Skeletal muscle cell (primary cell): ENCODE measurements at places on chromosomes 3 and 15.

DNA sequence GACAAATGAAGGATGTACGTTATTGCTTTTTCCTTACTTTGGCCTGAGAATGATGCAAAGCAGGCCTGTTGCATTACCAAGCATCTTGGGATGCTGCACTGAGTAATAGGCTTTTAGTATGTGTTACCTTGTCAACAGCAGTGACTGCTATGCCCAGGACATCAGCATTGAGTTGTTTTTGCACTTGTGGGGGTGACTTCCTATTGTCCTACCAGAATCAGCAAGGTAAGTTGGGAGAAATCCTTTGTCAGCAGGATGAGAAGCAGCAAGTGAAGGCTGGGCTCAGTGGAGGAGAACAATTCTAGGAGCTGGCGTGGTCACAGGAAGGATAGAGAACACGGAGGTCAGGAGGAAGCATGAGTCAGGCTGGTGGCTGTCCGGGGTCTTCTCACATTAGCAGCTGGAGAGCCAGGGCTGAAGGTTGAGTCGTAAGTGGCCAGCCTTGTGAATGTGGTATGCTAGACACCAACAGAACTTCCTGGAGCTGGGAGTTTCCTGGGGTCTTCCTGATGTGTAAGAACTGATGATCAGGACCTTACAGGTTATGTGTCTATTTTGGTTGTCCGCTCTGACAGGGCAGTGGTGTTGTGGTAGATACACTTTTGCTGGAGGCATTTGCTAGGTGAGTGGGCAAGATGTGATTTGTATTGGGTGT, 142.7 kb downstream of the FNDC3B start:
- DNase-seq = no peak

DNA sequence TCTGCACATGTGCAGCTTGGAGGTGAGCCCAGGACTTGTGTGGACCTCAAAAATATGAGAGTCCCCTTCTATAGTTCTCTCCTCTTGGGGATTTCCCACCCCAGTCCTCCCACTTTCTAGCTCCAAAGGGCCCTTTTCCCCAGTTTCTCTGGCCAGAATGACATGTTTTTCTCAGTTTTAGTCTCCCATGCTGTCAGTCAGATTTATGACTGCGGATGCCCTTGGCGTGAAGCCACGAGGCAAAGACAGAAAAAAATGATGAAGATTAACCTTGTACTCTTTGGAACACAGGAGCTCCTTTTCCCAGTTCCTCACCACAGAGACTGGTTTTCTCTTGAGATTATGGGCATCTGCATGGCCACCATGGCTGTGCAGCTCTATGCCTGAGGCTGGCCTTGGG, 72.0 kb upstream of the TTBK2 start:
- no peak for DNase-seq

GRCh38 chr3:183172051-183172639, 9.6 kb upstream of the LAMP3 start:
- no peak for DNase-seq

- DNase-seq = no peak
Observed at GRCh38 chr15:72958634-72959033, 93.6 kb upstream of the NEO1 start.

DNA sequence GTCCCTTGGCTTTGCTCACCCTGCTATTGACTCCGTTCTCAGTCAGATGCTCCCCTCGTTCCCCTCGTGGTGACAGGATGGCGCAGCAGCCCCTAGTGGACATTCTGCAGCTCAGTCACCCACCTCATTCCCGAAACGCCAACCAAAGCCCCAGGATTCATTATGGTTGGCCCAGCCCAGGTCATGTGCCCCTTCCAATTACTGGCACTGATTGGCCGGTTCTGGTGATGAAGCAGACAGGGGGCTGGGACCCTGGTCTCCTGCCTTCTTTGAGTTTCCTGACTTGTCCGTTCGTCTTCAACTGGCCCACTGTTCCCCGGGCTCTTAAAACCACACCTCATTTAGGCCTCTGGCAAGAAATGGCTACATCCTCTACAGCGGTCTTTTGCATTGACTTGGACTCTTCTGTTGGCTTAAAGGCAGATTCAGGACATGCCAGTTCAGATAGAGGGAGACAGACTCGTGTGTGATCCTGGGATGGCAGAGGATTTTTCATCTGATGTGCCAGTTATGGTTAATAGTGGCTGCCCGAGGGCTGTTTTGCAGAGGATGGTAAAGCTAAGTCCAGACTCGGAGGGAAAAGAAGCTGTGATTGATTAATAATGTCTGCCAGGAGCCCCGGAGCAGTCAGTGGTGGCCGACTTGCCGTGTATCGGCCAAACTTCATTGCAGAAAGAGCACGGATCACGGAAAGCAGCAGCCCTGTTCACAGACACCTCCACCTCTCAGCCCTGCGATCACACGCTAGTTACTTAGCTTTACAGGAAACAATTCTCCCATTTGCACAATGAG, 37.8 kb downstream of the LSM3 start:
- no peak for DNase-seq

- no peak for DNase-seq
Observed at GRCh38 chr3:108528459-108529252, 18.3 kb upstream of the MYH15 start.

DNA sequence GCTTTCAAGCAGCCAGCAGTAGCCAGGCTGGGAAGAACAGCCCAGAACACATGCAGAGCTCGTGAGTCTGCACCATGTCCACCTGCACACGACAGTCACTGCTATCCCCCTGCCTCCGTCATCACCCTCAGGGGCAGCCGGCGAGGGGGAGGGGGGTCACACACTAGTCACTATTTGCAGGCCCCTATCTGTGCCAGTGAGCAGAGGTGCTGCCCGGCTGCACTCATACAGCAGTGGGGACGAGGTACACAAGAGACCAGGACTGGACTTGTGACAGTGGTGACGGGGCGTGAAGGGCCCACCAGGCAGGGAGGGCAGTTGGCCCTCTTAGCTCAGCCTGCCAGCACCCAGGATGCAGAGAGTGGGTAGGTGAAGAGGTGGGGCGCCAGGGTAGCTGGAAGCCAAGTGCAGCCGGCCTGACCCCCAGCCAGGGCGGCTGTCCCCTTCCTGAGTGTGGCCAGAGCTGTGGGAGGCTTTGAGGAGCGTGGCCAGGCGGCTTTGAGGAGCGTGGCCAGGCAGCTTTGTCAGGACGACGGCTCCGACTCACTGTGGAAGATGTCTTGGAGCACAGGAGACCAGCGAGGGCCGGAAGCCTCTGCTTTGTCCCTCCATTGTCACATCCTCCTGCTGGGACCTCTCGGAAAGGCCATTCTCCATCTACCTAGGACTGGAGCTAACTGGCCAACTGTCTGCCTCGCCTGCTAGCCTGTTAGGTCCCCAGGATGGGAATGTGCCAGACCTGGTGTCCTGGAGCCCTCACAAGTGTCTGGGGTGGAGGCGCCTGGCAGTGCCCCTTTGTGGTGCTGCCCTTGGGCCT, 52.1 kb upstream of the FGD5 start:
- DNase-seq = no peak

- peak; percentile 64 for DNase-seq
Observed at GRCh38 chr15:35540885-35541284, 5.1 kb downstream of the DPH6 start.

GRCh38 chr15:42092398-42093318, 1.7 kb downstream of the PLA2G4D start:
- DNase-seq = no peak

GRCh38 chr3:76673171-76673570, 366.7 kb upstream of the ROBO2 start:
- no peak for DNase-seq

- no peak for DNase-seq
Observed at GRCh38 chr3:13634615-13635014, 85.7 kb downstream of the FBLN2 start.

DNA sequence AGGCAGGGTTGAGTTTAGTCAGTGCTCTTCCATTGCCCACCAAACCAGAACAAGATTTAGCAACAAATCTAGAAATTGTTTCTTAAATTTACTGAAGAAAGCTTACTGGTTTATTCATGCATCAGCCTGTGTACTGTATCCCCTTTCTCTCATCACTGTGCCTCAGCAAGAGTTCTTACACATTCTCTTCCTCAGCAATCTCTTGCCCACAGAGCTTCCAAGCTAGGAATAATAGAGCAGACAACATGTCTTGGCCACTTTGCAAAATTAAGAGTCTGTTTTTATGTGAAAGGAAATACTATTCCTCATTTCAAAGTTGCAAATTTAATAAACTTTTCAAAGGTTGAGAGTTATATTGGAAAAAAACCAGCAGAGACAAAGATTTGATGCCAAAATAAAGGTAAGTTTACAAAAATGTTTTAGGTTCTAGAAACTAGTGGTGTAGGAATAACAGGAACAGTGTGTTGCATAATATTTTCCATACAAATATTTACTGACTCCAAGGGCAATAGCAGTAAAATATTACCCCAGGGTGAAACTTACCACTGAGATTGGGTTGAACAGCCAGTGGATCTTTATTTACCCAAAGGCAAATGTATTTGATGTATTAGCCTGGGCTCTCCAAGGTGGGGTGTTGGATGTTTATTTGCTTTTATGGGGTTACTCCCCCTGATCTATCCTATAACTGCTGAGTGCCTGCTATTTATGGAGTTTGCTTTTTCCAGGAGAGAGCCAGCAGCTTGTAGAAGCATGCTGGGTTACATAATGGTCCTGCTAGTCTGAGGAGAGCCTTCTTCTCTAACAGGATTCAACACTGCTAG, 276.7 kb downstream of the ADAMTSL3 start:
- no peak for DNase-seq

- DNase-seq = peak; percentile 74
Observed at GRCh38 chr15:72785432-72785831, 1.9 kb upstream of the ADPGK start.

- DNase-seq = no peak
Observed at GRCh38 chr15:26037369-26037768, 174.2 kb upstream of the ATP10A start.

DNA sequence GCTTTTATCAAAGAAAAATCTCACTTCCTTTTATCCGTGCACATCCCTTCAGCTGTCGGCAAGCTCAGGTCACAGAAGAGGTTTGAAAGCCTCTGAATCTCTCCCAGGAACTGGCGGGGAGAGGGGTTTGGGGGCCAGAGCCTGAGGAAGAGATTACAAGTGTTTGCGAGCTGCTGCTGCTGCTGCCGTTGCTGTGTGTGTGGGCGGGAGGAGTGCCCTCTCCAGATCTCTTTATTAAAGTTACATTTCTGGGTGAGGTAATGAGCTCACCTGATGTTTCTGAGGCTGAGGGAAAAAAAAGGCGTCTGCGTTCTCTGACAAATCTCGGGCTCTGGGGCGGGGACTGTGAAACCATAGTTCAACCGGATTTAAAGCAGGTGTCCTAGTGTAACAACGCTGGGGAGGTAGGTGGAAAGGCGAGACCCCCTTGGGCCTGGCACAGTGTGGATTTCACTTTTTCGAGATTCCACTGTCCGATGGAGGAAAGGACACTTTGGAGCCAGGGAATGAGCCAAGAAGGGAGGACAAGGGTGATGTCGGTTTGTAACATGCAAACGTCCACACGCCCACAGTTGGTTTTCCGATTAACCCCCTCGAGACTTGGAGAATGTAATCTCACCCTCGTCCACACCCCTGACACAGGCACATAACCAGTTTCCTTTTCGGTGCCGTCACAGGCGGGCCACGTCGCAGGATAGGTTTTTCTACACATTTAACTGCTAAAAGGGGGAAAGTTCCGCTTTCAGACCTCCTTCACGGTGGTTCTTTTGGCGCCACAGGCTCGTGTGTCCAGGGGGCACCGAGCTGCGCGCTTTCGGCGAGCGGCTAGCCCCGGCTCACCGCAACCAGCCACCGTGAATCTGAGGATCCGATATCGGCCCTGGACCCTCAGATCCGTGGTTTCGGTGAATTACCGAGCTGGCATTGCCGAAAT, 2.1 kb downstream of the ALCAM start:
- DNase-seq = no peak

DNA sequence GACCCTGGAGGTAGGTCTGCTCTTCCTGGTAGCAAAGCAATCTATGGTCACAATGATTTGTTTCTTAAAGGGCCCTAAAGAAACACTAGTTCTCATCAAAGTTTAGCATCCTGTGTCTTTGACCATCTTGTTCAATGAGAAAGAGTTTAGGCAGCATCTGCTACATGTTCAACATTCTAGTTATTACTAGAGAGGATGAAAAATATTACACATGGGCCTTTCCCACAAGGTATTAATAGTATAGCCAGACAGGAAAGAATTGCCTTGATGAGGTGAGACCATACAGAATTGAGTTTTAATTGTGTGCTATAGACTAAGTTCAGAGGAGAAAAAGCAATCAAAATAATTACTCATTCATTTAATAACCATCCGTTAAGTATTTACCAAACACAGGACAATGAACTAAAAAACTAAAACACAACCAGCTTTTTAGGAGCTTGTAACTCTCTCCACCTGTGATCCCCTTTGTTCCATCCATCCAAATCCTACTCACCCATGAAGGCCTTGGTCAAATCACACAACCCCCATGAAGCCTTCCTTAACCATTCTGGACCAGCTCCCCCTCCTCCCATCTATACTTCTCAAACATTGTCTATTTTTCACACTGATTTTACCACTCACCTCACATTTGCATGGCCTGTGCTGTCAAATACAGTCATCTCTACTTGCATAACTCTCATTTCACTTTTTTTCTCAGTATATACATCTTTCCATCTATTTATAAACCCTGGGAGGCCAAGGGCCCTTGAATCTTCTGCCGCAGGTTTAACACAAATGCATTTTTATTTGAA, 122.9 kb downstream of the RORA start:
- DNase-seq = no peak

DNA sequence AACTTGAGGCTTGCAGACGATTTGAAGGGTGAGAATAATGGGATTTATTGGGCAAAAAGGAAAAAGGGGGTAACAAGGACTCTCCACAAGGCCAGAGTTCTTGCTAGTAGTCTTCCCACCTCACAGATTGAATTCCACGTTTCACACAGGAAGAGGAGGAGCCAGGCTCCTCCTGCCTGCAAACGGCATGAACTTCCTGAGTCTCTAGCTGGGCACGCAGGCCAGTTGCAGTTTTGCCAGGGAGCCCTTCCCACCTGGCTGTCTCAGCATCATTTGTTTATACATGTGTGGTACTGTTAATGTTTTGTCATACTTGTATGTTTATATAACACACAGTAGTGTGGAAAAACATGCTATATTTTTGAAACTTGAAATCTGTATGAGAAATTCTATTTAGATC, 155.0 kb downstream of the NLGN1 start:
- no peak for DNase-seq

- DNase-seq = no peak
Observed at GRCh38 chr15:25060472-25060803, 105.7 kb downstream of the SNRPN start.

GRCh38 chr3:118618247-118619040, 416.2 kb downstream of the IGSF11 start:
- DNase-seq = no peak
